ENCODE measurements at places on chromosomes 7 and 10.

DNA sequence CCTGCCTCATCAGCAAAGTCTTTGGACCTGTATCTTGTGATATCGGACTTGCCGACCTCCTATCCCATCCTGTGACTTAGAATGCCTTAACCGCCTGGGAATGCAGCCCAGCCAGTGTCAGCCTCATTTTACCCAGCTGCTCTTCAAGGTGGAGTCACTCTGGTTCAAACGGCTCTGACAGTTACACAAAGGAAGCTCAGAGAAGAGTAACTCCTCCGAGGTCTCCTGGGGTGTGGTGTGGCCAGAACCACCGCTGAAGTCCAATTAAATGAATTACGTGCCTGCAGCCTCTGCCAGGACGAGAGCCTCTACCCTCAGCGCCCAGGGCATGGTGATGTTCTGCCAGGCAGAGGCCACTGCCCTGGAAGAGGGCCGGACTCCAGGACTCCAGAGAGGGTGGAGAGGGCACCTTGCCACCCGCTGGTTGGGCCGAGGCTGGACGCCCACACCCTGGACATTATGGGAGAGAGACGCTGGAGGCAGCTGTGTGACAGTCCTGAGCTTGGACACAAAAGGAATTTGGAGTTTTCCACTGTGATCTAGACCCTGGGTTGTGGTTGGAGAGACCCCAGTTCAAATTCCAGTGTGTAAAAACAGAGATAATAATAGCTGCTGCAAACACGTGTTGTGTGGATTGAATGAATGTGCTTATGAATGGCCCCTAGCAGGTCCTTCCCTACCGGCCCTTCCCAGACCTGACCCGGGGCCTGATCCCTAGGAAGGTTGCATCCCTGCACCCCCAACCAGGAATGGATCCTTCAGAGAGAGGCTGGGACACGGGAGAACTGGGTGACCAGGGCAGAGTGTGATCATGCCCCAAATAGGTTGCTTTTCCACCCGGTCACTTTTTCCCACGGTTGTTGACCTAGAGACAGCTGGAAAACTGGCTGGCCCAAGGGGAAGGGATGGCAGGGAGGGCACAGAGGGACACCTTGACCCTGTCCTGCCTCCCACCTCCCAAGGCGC lies 37.8 kb upstream of the FZD9 start:
- DNase-seq, result no peak

DNA sequence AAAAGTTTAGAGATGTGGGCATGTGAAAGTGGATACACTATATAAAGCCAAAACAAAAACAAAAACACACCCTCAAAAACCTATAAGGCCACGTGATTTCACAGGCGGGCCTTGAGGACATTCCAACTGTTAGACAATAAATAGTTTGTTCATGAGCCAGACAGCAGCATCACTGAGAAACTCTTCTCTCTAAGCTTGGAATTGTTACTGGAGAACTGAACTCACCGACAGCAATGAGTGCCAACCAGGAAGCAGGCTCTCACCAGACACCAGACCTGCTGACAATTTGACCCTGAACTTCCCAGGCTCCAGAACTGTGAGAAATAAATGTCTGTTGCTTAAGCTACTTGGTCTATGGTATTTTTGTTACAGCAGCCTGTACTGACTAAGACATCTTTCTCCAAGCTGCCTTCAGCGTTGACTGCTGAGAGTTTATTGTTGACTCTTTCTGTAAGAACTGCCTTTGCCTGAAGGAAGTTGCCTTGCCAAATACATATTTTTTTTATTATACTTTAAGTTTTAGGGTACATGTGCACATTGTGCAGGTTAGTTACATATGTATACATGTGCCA lies 107.5 kb downstream of the EPDR1 start:
- no peak for DNase-seq

- no peak for DNase-seq
Measured at GRCh38 chr10:6220418-6221191, 17.9 kb downstream of the PFKFB3 start.

DNA sequence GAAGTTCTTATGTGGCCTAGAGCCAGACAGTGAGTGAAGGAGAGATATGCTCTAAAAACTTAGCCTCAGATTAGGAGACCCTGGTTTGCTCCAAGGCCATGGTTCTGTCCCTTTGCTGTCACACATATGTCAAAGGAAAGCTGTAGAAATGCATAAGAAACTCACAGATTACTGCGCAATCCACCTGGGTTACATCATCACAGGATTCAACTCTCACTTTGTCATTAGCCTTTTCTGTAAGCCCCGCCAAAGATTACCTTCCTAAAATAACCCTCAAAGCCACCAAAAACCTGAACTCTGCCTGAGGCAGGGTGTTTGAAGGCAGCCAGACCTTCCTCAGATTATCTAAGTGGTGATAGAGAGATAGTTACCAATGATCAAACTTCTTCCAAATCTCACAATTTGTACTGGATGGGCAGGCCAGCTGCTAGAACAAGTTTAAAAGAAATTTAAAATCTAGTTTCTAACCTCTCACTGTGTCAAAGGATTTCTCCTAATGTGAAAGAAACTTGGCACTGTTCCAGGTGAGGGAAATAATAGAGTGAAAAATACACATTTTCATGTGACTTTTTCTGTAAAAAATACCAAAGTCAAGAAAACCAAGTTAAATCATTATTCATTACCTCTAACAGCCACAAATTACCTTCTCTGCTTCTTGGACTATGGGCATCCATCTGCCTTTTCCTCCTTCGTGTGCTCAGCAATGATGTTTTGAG lies 567.2 kb downstream of the SUGCT start:
- DNase-seq, result no peak

DNA sequence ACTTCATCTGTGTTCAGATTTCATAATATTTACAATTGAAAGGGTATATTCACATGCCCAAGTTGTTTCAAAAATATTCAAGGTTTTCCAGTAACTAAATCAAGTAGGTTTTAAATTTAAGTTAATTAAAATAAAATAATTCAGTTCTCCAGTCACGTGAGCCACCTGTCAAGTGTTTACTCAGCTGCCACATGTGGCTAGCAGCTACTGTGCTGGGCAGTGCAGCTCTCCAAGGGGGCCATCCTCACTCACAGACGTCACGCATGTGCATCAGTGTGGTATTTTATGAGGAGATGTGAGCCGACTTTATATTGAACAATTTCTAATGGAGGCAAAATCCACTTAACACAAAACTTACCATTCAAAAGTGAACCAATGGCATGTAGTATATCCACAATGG lies 69.7 kb upstream of the CAMK2B start:
- DNase-seq, result no peak

DNA sequence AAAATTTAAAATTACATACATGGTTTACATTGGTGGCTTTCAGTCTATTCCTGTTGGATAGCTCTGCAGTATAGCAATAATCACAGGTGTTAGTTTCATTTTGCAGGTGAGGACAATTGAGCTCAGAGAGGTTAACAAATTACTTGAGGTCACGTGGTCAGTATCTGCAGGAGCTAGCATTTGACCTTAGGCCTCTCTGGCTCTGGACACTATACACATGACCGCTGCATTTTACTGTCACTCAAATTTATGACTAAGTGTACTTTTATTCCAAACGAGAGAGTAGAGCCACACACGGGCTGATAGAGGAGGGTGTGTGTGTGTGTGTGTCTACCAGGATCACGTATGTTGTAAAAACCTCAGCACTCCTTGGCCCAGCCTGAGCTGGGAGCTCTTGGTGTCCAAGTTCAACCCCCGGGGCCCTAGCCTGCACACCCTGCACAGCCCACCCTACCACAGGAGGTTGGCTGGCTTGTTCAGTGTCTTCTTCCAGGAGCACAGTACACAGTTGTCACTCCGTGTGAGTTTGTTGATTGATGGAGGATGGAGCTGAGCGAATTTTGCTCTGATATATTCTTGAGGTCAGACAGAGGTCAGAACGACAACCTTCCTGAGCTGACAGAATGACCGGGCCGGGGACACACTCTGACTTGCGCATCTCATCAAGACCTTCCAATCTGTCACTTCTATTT lies 272.7 kb downstream of the GFRA1 start:
- DNase-seq, result no peak

DNA sequence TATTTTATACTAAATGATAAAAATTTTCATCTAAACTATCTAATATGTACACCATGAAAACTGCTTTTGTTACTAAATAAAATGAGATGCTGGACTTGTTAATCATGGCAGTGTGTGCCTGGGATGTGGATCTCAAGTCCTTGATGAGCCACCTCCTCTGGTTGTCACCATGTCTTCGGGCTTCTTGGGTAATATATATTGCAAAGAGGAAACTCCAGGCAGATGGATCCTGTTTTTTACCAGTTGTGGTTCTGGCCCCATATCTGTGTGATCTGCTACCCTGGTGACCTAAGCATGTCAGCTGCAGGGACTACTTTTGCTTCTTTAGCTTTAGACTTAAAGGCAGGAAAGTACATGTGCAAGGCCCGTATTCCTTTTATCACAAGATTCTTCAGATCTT lies 46.2 kb downstream of the TMEM60 start:
- no peak for DNase-seq

GRCh38 chr10:69344591-69345252 lies 66.4 kb downstream of the HK1 start:
- DNase-seq, result no peak

DNA sequence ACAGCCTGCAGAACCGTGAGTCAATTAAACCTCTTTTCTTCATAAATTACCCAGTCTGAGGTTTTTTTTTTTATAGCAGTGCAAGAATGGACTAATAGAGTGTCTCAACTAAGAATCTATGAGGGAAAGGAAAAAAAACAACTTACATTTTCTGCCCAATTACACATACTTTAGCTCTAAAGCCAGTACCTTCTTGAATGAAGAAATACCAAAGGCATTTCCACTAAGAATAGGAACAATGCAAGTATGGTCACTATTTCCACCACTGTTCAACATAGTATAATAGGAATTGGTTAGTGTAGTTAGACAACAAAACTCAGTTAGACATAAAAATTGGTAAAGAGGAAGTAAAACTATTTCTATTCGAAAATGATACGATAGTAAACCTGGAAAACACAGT lies 37.6 kb downstream of the MICU1 start:
- no peak for DNase-seq

All from cortex of kidney (tissue), 1 donor.